ENCODE measurements at places on chromosomes 5 and 9.
A peak's percentile ranks its signal among the peaks of the same experiment; 100 is the strongest.

GRCh38 chr9:134130503-134131375, 5.1 kb upstream of the WDR5 start:
- DNase-seq = peak; percentile 31

- peak; percentile 29 for DNase-seq
Observed at GRCh38 chr9:114507726-114508125, 2.5 kb upstream of the WHRN start.

DNA sequence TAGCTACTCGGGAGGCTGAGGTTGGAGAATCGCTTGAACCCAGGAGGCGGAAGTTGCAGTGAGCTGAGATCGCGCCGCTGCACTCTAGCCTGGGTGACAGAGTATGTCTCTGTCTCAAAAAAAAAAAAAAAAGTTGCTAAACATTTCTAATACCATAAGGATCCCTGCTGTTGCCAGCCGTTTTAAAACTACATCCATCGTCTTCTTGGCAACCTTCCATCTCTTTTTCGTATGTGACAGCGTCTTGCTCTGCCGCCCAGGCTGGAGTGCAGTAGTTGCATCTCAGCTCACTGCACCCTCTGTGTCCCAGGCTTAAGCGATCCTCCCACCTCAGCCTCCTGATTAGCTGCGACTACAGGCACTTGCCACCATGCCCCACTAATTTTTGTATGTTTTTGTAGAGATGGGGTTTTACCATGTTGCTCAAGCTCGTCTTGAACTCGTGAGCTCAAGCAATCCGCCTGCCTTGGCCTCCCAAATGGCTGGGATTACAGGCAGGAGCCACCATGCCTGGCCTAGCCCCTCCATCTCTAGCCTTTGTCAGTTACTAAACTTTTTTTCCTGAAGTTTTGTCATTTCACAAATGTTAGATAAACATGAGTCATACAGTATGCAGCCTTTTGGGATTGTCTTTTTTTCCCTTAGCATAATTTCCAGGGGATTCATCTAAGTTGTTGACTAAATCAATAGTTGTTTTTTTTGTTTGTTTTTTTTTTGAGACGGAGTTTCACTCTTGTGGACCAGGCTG, 13.5 kb downstream of the NSD1 start:
- peak; percentile 37 for DNase-seq

DNA sequence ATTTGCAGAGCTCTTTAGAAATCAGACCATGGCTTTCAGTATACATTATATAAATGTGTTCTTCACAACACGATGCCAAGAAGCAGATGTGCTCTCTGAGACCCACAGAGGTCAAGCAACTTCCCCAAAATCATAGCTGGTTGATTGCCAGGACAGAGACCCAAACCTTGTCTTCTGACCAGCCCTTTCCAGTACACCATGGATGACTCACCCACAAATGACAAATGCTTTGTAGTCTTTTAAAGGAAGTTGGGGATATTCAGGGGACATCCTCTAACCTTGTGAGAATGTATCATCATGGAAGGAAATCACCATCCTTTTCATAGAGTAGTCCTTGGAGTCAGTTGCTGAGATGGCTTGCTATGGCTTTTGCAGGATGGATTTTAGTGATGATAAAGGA, 30.1 kb downstream of the ZNF462 start:
- DNase-seq = peak; percentile 59

GRCh38 chr9:85021686-85022085, 352.2 kb downstream of the NTRK2 start:
- no peak for DNase-seq

GRCh38 chr5:116068028-116068632, 16.7 kb upstream of the COMMD10 start:
- DNase-seq = peak; percentile 60

DNA sequence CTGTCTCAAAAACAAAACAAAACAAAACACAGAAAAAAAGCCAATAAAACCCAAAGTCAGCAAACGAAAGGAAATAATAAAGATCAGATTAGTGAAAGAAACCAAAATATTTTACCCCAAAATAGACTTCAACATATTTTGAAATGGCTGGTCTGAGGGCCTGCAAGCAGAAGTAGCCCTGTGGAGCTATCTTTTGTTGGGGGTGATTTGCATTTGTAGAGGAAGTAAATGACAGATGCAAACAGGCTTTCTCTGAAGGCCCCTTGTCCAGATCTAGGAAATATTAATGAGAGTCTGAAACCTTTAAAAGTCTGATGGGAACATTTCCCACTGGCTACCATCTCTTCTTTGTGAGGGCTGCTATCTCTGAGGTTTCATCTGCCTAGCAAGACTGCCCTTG, 74.0 kb downstream of the GCNT4 start:
- no peak for DNase-seq

DNA sequence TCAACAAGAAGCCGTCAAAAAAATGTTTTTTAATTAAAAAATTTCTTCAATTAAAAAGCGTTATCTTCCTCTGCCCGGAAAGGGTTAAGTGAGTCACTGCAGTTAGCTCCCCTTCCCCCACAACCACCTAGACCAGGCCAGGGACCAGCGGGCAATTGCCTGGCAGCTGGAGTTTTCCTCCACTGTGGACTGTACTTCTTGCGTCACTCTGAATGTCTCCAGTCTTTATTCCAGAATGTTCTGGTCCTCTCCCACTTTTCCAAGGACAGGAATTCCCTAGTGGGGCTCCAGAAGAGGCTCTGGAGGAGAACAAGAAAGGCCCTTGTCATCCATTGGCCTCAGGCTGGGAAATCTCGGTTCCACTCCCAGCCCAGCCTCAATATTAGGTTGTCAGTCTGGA, 114.0 kb downstream of the C9orf50 start:
- peak; percentile 57 for DNase-seq

GRCh38 chr9:91760906-91761305, 189.1 kb downstream of the ROR2 start:
- no peak for DNase-seq

DNA sequence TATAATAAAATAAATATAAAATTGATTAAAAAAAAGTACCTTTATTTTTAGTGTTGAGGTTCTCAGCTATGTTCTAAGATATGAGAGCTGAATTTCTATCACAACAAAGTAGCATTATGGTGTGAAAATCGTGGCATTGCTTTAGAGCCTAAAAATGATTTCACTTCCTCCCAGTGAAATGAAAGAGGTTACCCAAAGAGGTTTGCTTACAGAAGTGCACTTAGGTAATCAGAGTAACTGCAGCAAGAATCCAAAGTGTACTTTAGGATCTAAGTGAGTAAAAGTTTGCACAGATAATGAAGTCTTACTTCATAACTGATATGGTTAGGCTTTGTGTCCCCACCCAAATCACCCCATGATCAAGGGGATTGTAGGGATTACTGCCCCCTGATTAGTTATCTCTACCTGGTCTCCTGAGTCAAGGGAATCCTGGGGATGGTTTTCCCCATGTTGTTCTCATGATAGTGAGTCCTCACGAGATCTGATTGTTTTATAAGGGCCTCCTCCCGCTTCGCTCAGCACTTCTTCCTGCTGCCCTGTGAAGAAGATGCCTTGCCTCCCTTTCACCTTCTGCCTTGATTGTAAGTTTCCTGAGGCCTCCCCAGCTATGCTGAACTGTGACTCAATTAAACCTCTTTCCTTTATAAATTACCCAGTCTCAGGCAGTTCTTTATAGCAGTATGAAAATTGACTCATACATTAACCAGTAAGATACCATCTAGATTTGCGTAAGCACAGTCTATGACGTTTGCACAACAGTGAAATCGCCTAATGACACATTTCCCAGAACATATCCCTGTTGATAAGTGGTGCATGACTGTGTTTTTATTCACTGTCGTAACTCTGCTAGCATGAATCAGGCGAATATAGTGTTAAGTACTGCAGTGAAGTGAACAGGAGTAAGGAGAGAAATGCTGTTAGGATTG, 40.3 kb upstream of the LRRC70 start:
- peak; percentile 38 for DNase-seq

GRCh38 chr5:116626272-116626723, 51.7 kb upstream of the SEMA6A start:
- peak; percentile 12 for DNase-seq

DNA sequence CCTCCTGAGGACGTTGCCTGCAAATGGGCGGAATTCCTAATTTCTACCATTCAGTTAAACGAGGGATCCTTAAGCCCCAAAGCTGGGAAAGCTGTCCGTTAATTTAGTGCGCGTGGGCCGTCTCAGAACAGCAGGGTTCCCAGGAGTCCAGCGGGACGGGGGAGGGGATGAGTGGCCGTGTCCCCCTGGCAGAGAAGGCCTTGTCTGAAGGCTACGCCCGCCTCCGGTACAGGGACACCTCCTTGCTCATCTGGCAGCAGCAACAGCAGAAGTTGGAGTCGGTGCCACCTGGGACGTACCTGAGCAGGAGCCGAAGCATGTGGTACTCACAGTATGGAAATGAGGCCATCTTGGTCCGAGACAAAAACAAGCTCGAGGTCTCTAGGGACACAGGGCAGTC, 1.3 kb downstream of the BRD3OS start:
- DNase-seq = no peak

GRCh38 chr5:120538644-120539043, 74.5 kb downstream of the PRR16 start:
- DNase-seq = peak; percentile 46

- no peak for DNase-seq
Observed at GRCh38 chr9:33188711-33189110, 21.6 kb upstream of the B4GALT1 start.

DNA sequence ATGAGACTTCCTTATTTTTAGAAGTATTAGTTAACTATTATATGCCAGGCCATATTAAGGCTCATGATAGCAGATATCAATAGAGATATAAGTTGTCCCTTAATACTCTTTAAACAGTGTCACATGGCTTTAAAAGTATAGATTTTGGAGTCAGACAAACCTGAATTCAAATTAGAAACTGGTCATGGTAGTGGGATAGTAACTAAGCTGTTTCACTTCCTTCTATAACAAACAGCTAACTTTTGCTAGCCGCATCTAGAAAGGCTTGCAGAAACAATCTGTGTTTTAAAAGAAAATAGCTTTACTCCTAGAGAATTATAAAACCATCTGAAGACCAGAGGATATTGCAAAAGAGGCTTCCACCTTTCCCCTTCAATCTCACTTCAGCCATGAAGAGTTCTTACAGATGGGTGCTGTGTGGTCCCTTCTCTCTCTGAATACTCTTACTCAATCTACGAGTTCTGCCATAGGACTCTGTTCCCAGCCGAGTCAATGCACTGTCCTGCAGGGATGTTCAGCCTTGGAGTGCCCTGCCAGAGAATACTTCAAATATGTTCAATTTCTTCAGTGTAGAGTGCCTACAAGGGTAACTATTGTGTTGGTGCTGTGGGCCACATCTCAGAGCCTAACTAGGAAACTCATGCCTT, 810.2 kb downstream of the EFNA5 start:
- no peak for DNase-seq

DNA sequence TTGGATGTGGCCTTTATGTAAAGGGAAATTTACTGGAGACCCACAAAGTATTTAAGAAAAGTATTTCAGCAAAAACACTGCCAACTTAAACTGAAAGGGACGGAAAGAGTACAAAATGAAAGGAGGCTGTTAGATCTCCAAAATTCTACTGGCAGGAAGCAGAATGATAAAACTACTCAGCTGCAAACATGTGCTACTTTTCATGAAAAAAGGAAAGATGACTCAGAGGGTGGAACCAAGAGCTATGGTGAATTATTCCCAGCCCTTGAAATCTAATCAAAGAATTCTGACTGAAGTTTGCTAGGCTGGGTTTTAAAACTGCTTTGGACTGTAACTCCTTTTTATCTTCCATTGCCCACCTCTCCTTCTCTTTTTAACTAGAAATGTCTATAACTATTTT, 58.6 kb upstream of the ZBED3 start:
- DNase-seq = peak; percentile 57

DNA sequence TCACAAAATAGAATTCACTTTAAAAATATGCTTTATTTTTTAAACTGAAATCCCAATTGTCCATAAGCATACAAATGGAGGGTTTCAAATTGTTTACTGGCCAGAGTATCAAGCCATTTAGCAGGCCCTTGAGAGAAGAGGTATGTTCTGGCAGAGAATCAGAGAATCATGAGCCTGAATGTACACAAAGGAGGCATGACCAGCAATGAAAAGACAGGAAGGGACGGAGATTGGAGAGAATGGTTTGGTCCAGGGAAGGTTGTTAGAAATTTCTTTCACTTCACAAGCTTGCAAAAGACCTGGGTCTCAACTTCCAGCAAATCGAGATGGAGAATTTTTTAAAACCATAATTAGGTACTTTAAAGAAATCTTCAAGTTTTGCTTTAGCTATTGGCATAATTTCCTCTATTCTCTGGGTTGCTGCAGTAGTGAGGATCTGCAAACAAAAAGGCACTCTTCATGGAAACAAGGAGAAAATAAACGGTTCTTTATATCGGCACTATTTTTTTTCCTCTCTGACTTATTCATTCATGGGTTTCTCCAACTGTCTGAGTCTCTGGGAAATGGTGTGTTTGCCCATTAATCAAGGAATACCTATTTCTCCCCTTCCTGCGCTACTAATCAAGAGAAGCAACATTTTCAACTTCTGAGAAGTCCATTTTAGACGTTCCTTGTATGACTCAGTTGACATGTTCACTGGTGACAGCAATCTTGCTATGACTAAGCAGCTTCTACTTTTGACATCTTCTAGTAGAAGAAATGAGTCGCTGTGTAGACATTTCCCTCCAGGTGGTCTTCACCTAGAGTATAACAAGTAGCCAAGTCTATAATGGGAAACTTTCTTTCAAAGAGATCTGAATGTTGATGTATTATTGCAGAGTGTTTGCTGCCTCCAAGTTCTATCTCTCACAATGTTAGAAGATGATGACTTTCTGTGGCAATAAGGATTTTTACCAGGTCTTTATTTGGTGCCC, 23.1 kb upstream of the ERCC6L2 start:
- peak; percentile 51 for DNase-seq

DNA sequence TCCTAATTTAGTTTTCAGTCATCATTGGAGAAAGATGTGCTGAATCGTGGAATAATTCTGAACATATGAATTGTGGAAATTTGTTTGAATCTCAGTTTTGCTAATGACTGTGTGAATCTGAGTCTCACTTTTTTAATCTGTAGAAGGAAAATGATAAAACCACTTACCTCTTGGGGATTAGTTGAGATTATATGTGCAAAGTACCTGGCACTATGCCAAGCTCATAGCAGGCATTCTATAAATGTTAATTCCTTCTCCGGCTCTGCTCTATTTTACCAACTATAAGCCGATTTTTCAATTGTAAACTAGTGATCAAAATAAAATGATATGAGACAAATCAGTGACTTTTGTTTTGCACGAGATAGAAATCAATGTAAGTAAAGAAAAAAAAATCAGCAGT, 290.8 kb downstream of the TRPM3 start:
- DNase-seq = no peak

- DNase-seq = no peak
Observed at GRCh38 chr9:126031116-126031515, 283.9 kb downstream of the PBX3 start.
